Natural killer cell (primary cell): ENCODE measurements at places on chromosomes 5 and 9.

DNA sequence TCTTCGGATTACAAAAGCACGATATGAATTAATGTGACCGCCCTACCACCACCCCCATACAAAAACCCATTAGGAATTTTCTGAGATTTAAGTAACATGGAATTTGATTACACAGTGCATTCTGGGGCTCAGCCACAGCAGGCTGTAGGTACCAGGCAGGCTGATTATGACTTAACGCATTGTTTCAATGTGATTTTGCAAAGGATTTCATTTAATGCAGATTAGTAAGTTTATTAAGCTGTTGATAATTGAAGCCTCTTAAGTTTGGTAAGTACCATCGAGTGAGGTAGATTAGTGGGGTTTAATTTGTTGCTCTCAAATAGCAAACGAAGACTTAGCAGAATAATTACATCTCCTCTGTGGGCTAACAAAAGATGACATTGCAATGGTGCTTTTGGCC is 240.1 kb downstream of the TRPM3 start:
- DNase-seq = no peak
- H3K36me3 ChIP-seq = no peaks in the 10 kb centered on the region
- H3K27ac ChIP-seq = no peak overlapping the region
- H3K27me3 ChIP-seq = no peaks in the 10 kb centered on the region
- H3K4me3 ChIP-seq = no peak overlapping the region

GRCh38 chr5:180271221-180271620 is 20.7 kb downstream of the MAPK9 start:
- H3K4me1 ChIP-seq = no peaks in the 10 kb centered on the region
- no peak for DNase-seq
- peaks cover 27% of the 10 kb centered on the region for H3K36me3 ChIP-seq
- H3K4me3 ChIP-seq = no peak overlapping the region

DNA sequence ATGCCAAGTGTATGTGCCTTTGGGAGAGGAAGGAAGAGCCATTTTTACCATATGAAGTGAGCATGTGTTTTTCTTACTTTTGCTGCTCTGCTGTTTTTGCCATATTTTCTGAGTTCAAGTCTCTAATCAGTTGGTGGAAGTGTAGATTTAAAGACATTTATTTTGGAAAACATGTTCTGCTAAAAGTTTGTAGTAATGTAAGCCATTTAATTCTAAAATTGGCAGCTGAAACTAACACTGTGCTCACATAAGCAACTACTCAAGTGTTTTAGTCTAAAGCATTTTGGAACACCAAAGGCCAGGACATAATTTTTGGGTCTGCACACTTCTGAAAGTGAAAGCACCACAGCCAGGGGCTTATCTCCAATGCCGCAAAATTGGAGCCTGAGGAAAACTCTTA is 363.4 kb upstream of the ZNF608 start:
- H3K4me3 ChIP-seq = no peak overlapping the region
- no peak for DNase-seq
- H3K36me3 ChIP-seq = no peaks in the 10 kb centered on the region
- no peak overlapping the region for H3K27ac ChIP-seq

GRCh38 chr5:820245-820644 is 30.5 kb downstream of the ZDHHC11 start:
- no peak overlapping the region for H3K27ac ChIP-seq
- no peak overlapping the region for H3K4me3 ChIP-seq
- no peaks in the 10 kb centered on the region for H3K4me1 ChIP-seq
- DNase-seq = no peak

- H3K4me3 ChIP-seq = no peak overlapping the region
- no peaks in the 10 kb centered on the region for H3K27me3 ChIP-seq
- DNase-seq = no peak
Measured at GRCh38 chr9:18429070-18429469, 44.9 kb upstream of the ADAMTSL1 start.

- H3K4me1 ChIP-seq = no peaks in the 10 kb centered on the region
- no peak for DNase-seq
- H3K36me3 ChIP-seq = no peaks in the 10 kb centered on the region
- H3K27me3 ChIP-seq = no peaks in the 10 kb centered on the region
- H3K4me3 ChIP-seq = no peak overlapping the region
- H3K27ac ChIP-seq = no peak overlapping the region
Measured at GRCh38 chr9:21070171-21070571, 7.6 kb downstream of the IFNB1 start.

GRCh38 chr9:86634501-86634900 is 280.3 kb upstream of the TUT7 start:
- no peaks in the 10 kb centered on the region for H3K4me1 ChIP-seq
- no peak overlapping the region for H3K4me3 ChIP-seq
- no peak overlapping the region for H3K27ac ChIP-seq
- no peaks in the 10 kb centered on the region for H3K27me3 ChIP-seq
- DNase-seq = no peak

- no peaks in the 10 kb centered on the region for H3K36me3 ChIP-seq
- DNase-seq = no peak
- H3K4me3 ChIP-seq = no peak overlapping the region
- H3K27me3 ChIP-seq = no peaks in the 10 kb centered on the region
- peaks cover 12% of the 10 kb centered on the region for H3K4me1 ChIP-seq
- H3K27ac ChIP-seq = no peak overlapping the region
Measured at GRCh38 chr5:150338546-150338945, 19.0 kb upstream of the TCOF1 start.

- no peak overlapping the region for H3K4me3 ChIP-seq
- H3K27me3 ChIP-seq = no peaks in the 10 kb centered on the region
- H3K27ac ChIP-seq = no peak overlapping the region
- no peak for DNase-seq
- peaks cover 10% of the 10 kb centered on the region for H3K36me3 ChIP-seq
- H3K4me1 ChIP-seq = peaks cover 5% of the 10 kb centered on the region
Measured at GRCh38 chr5:172953776-172954675, 5.2 kb upstream of the RPL26L1 start.

- DNase-seq = no peak
- H3K27ac ChIP-seq = no peak overlapping the region
- H3K27me3 ChIP-seq = no peaks in the 10 kb centered on the region
- no peaks in the 10 kb centered on the region for H3K36me3 ChIP-seq
Measured at GRCh38 chr5:138224712-138225111, 11.6 kb upstream of the CDC23 start.

- no peak overlapping the region for H3K27ac ChIP-seq
- H3K27me3 ChIP-seq = no peaks in the 10 kb centered on the region
- H3K4me3 ChIP-seq = no peak overlapping the region
- peaks cover 23% of the 10 kb centered on the region for H3K36me3 ChIP-seq
- DNase-seq = no peak
Measured at GRCh38 chr5:132999246-132999645, 27.1 kb downstream of the ZCCHC10 start.

DNA sequence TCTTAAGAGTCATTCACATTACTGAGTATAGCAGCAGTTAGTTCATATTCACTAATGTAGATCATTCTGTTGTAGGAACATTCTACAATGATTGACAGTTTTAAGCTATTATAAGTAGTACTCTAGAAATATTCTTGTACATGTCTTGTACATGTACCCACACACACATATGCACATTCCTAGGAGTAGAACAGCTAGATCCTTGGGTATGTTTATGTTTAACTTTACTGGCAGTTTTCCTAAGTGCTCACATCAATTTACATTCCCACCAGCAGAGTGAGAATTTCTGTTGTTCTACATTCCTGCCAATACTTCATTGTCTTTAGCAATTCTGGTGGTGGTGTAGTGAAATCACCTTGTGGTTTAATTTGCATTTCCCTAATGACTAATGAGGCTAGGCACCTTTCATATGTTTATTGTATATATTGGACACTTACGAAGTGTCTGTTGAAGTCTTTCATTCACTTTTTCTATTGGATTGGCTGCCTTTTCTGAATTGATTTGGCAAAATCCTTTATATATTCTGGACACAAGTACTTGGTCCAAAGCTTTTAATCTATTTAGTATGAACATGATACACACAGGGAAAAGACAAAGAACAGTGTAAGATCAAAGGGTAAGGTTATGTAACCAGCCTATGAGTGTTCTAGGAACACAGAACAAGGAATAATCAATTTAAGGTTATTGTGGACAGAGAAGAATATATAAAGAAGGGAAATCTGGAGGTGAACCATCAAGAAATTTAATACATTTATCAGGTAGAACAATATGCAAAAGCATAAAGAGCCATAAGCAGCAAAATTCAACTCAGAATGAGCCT is 95.6 kb downstream of the MLLT3 start:
- no peaks in the 10 kb centered on the region for H3K27me3 ChIP-seq
- no peak overlapping the region for H3K27ac ChIP-seq
- no peak for DNase-seq
- H3K4me3 ChIP-seq = no peak overlapping the region
- no peaks in the 10 kb centered on the region for H3K36me3 ChIP-seq
- H3K4me1 ChIP-seq = peaks cover 4% of the 10 kb centered on the region

DNA sequence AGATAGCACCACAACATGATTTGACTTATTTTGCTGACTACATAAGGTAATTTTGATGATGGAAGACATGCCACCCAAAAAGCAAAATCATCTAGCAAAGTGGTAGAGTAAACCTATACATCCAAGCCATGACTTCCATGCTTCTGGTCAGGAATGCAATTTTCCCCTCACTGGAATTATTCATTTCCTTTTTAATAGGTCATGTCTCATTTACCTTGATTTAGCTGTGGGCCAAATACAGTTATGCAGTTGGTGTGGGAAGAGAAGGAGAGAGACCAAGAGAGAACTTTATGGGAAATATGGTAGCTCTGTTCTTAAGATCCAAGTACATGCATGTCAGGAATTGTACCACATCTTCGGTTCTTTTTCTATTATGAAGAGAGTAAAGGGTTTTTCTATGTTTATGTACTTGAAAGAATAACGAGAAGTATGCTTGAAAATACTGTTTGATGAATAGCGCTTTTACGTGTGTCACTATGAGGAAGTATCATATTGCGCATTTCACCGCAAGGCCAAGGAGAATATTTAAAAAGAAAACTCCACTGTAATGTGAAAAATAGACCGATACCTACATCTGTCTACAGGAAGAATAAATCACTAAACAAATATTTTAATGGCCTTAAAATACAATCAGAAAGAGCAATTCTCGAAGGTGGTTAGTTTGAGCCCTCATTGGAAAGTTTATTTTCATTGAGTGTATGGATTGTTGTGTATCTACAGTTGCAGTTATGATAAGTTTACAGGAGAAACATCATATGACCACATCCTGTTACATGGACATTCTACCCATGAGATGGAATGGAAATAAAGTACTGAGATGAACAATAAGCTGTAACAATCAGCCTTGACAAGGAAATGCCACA is 134.0 kb downstream of the FOXD1 start:
- no peaks in the 10 kb centered on the region for H3K36me3 ChIP-seq
- no peak for DNase-seq
- no peaks in the 10 kb centered on the region for H3K4me1 ChIP-seq
- H3K27me3 ChIP-seq = peaks cover 32% of the 10 kb centered on the region
- no peak overlapping the region for H3K27ac ChIP-seq

GRCh38 chr5:67294266-67294938 is 97.8 kb upstream of the CD180 start:
- H3K36me3 ChIP-seq = no peaks in the 10 kb centered on the region
- no peaks in the 10 kb centered on the region for H3K4me1 ChIP-seq
- no peak overlapping the region for H3K4me3 ChIP-seq
- H3K27ac ChIP-seq = no peak overlapping the region

GRCh38 chr5:7576023-7576715 is 180.2 kb downstream of the ADCY2 start:
- no peaks in the 10 kb centered on the region for H3K36me3 ChIP-seq
- H3K27me3 ChIP-seq = no peaks in the 10 kb centered on the region
- H3K27ac ChIP-seq = no peak overlapping the region
- H3K4me3 ChIP-seq = no peak overlapping the region

DNA sequence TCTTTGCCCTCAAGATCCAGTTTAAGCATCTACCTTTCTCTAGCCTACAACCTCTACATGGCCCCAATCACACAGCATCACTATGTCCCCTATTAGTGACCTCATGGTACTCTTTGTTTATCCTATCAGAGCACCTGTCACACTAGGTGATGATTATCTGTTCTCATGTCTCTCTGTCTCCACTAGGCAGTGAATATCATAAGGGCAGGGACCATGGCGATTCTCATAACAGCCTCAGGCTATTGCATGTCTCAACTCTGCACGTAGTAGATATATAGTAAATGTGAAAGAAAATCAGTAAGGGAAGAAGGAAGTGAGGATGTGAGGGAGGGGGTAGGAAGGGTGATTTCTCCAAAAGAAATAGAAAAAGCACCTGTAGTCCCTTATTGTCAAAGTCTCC is 311.0 kb downstream of the NSG2 start:
- no peak for DNase-seq
- H3K36me3 ChIP-seq = no peaks in the 10 kb centered on the region
- no peak overlapping the region for H3K27ac ChIP-seq
- H3K27me3 ChIP-seq = no peaks in the 10 kb centered on the region
- no peaks in the 10 kb centered on the region for H3K4me1 ChIP-seq

- no peak for DNase-seq
- no peak overlapping the region for H3K27ac ChIP-seq
- no peaks in the 10 kb centered on the region for H3K4me1 ChIP-seq
- no peaks in the 10 kb centered on the region for H3K27me3 ChIP-seq
- H3K4me3 ChIP-seq = no peak overlapping the region
Measured at GRCh38 chr5:56302027-56302426, 68.9 kb upstream of the ANKRD55 start.

GRCh38 chr5:59039296-59040023 is 456.6 kb downstream of the RAB3C start:
- DNase-seq = peak; percentile 87
- peak overlapping the region; percentile 98 for H3K4me3 ChIP-seq
- H3K27ac ChIP-seq = peak overlapping the region; percentile 96
- H3K27me3 ChIP-seq = no peaks in the 10 kb centered on the region
- peaks cover 7% of the 10 kb centered on the region for H3K4me1 ChIP-seq

DNA sequence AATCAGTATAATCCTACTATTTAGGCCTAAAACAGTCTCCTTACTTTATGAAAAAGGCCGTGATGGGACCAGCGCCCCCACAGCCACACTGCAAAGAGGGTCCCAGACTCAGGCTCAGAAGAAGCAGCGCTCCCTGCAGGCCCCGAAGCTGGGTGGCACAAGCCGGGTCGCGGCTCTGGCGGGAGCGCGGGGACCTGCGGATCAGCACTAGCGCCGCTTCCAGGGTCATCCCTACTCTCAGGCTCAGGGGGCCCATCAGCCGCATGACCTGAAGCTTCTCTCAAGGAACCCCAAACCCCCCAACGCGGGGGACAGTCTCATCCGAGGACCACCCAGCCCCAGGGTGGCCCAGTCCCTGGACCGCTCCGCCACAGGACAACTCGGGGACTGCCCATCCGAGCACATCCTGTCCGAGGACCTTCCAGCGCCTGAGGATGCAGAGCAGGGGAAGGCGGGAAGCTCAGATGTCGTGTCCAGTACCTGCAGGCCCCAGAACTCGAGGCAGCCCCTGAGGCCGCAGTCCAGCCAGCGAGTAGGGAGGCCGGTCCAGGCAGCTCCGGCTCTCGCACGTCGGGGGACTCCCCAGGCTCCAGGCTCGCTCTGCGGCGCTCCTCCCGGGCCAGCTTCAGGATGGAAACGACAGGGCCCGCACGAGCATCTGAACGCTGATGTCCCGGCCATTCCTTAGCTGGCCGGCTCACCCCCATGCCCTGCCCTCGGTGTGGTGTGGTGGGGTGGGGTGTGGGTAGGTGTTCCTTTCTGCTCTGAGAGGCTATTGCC is 32.4 kb upstream of the CDK20 start:
- no peak overlapping the region for H3K4me3 ChIP-seq
- H3K27ac ChIP-seq = no peak overlapping the region
- H3K4me1 ChIP-seq = peaks cover 10% of the 10 kb centered on the region
- no peaks in the 10 kb centered on the region for H3K27me3 ChIP-seq
- no peaks in the 10 kb centered on the region for H3K36me3 ChIP-seq
